ENCODE measurements at places on chromosomes 1 and 21.

DNA sequence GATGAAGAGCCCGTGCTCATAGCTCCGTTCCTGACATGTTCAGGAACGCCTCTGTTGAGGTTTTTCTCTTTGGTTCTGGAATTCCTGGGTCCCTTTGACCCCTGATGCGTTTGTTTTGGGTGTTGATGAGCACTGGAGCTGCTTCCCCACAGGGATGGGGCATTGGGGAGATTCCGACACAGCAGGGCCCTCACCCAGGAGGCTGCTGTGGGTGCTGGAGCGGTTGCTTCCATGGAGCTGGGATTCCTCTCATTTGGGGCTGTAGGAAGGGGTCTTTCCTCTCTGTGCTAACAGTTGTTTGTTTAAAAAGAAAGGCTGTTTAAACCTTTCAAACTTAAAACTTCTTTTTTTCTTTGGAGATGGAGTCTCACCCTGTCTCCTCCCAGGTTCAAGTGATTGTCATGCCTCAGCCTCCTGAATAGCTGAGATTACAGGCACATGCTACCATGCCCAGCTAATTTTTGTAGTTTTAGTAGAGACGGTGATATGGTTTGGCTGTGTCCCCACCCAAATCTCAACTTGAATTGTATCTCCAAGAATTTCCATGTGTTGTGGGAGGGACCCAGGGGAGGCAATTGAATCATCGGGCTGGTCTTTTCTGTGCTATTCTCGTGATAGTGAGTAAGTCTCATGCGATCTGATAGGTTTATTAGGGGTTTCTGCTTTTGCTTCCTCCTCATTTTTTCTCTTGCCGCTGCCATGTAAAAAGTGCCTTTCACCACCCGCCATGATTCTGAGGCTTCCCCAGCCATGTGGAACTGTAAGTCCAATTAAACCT is 48.9 kb downstream of the SKI start:
- DNase-seq: no peak

GRCh38 chr1:245153552-245154428 is 995 bp upstream of the KIF26B start:
- DNase-seq: peak; percentile 5

GRCh38 chr1:8441426-8441825 is 123.5 kb downstream of the SLC45A1 start:
- DNase-seq: no peak

GRCh38 chr21:15414057-15414456 is 315.7 kb upstream of the USP25 start:
- no peak for DNase-seq

DNA sequence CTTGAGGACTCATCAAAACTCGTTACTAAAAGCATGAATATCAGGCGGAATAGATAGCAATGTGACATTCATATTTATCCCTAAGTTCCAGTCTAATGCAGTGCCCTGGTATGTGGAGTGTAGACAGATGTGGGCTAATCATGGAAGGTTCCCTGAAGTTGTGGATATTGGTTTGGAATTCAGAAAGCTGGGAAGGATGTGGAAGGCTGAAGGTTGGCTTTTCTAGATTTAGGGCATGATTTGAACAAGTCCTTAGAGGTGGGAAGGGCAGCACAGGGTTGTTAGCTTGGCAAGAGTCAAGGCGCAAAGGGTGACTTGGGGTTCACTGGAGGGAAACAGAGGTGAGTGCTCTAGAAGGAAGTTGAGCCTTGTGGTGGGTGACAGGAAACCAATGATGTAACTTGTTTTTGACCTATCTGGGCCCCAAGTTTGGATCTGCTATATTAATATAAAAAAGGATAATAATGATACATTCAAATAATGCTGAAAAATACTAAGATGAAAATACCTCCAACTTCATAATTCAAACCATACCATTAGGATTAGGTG is 21.9 kb downstream of the LGALS8 start:
- no peak for DNase-seq

- no peak for DNase-seq
Measured at GRCh38 chr1:5513846-5514526, 478.2 kb downstream of the NPHP4 start.

- DNase-seq: no peak
Measured at GRCh38 chr1:162846256-162847212, 14.4 kb downstream of the CCDC190 start.

GRCh38 chr1:116909512-116910378 is at the start of gene PTGFRN:
TSS of gene PTGFRN (plus strand) at chr1:116909916. CDS start at chr1:116910204, 288 bp downstream.
- peak; percentile 71 for DNase-seq

DNA sequence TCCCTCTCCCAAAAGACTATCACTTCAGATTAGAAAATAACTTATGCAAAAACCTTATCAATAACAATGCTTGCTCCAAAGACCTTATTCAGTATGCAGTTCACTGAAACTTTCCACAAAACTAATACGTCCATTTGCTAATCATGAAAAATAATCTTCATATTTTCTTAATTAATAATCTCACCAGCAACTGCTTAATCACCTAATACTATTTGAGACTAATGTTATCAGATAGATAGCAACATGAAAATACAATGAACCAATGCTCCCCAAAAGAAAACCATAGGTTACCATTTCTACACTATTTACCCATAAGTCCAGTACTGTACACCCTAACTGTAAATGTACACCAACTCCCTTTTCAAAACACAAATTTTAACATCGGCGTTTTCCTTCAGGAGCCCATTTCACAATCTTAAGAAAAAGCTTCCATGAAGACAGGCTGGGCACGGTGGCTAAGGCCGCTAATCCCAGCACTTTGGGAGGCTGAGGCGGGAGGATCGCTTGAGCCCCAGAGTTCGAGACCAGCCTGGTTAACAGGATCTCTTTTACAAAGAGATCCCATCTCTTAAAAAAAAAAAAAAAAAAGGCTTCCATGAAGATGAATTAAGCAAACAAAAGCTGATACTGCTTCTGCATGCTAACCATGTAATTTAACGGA is 1.7 kb downstream of the GNB1 start:
- DNase-seq: no peak

DNA sequence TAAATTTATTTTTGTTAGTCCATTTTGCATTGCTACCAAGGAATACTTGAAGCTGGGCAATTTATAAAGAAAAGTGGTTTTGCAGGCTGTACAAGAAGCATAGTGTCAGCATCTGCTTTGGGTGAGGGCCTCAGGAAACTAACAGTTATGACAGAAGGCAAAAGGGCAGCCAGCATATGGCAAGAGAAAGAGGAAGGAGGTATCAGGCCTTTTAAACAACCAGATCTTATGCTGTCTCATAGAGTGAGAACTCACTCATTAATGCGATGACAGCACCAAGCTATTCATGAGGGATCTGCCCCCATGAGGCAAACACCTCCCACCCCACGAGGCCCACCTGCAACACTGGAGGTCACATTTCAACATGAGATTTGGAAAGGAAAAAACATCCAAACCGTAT is 898.4 kb downstream of the KCNT2 start:
- DNase-seq: no peak

DNA sequence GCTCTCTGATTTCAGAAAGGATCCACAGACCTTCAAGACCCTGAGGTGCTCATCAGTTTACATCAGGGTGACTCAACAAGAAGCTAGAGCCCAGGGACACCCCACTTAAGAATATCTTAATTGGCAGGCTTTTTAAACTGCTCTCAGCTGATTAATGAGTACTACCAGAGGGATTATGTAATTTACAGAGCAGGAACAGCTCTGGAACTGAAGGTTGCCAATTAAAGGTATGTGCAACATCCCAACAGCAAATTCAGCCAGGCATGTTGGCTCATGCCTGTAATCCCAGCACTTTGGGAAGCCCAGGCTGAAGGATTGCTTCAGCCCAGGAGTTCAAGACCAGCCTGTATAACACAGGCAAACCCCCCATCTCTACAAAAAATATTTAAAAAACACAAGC is 295.7 kb downstream of the SETD4 start:
- DNase-seq: no peak

- no peak for DNase-seq
Measured at GRCh38 chr1:178005450-178005849, 35.6 kb upstream of the SEC16B start.

DNA sequence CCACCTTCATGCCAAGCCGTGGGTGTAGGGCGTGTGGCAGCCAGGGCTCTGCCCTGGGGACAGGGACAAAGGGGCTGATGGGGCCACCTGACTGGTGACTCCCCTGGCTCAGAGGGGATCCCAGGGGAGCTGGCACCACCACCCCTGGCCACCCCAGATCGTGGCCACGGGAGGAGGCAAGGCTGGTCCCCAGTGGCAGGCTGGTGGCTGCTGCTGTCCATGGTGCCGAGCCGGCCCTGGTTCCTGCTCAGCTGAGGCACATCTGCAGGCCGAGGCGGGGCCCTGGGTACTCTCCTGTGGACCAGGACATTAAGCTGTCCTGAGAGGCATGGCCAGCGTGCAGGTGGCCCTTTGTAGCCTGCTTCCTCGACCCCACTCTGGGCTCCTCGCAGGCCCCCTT is 6.5 kb downstream of the PLCH2 start:
- DNase-seq: no peak

GRCh38 chr1:167713330-167714081 is 8.3 kb upstream of the MPZL1 start:
- DNase-seq: no peak

DNA sequence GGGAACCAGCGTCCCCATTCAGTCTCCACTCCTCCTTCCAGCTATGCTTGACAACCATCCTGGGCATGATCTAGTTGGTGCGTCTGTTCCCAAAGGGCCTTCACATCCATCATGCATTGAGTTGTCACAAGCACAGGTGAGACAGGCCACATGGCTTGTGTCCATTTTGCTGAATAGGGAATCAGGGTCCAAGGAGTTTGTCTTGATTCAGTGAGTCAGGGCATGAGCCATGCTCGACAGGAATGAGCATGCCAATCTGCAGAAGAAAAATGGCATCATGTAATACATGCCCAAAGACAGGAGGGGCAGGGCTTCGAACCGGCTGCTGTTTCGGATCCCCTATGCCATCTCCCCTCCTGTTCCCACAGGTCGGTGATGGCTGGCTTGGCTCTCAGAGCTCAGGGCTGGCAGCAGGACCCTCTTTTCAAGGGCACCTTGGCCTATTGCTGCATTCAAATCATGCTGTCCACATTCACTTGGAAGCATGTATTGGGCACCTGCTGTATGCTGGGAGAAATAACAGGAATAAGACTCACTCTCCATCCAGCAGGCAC is 44.5 kb downstream of the PKP1 start:
- peak; percentile 53 for DNase-seq

DNA sequence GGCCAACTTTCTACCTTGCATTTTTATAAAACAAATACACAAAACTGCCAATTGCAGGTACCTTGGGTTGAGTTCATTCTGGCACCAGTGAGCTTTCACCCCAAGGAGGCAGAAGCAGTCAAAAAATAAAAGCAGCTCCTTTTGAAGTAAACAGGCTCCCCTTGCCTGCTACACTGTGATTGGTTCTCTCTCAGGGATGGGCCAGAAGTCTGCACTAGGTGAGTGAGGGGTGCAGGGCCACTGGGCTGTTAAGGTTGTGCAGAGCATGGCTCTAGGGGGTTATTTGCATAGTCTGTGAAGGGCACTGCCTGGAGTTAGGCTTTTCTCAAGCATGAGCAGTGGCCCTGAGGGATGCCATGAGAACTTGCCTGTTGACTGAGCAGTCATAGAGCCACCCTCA is 39.1 kb downstream of the AKNAD1 start:
- DNase-seq: no peak

DNA sequence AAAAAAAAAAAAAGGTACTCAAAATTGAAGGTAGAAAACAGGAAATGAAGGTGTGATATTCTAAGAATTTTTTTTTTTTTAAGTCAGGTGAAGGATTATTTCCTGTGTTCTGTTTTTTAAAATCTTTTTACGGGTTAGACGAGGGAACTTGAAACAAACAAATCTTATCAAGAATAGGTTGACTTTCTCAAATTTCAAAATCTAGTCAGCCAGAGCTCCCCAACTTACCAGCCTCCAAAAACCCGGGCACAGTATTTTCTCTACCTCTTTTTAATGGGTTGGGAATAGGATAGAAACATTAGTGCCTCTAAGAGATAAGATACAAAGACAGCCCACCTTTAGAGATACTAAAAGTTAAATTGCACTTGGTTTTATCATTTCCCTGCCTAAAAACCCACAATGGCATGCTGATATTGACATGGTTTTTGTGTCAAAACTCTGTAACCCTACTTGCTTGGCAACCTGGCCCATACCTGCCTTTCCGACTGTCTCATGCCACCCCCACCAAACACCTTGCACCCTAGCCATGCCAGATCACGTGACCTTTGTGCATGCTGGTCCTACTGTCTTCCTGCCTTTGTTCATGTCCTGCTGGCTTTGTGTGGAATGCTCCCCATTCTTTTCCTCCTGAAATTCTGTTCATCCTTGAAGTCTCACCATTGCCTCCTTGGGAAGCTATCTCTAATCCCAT is 4.2 kb downstream of the RCAN3 start:
- no peak for DNase-seq

DNA sequence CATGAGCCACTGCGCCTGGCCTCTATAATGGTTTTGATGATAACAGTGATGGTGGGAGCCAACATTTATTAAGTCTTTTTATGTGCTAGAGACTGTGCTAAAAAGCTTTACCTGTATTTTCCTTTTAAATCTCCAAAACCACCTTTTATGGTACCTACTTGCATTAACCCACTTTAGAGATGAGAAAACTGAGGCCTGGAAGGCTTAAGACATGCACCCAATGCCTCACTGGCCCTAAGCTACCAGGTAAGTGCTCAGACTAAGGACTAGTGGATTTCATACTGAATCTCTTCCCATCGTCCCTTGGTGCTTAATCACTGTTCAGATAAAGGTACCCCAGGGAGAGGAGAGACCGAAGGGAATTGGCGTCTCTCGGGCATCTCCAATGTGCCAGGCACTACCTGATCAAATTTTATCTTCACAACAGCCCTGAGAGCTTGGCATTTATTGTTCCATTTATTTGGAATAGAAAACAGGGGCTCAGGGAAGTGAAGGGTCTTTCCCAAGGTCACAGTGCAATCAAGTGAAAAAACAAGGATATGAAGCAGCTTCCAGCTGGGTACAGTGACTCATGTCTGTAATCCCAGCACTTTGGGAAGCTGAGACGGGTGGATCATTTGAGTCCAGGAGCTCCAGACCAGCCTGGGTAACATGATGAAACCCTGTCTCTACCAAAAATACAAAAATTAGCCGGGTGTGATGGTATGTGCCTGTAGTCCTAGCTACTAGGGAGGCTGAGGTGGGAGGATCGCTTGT is 84.2 kb downstream of the LACTBL1 start:
- no peak for DNase-seq

GRCh38 chr1:23389837-23390321 is 20.2 kb upstream of the ZNF436 start:
- no peak for DNase-seq

All from RWPE1 (cell line).